ENCODE measurements at places on chromosomes 3 and 15.

DNA sequence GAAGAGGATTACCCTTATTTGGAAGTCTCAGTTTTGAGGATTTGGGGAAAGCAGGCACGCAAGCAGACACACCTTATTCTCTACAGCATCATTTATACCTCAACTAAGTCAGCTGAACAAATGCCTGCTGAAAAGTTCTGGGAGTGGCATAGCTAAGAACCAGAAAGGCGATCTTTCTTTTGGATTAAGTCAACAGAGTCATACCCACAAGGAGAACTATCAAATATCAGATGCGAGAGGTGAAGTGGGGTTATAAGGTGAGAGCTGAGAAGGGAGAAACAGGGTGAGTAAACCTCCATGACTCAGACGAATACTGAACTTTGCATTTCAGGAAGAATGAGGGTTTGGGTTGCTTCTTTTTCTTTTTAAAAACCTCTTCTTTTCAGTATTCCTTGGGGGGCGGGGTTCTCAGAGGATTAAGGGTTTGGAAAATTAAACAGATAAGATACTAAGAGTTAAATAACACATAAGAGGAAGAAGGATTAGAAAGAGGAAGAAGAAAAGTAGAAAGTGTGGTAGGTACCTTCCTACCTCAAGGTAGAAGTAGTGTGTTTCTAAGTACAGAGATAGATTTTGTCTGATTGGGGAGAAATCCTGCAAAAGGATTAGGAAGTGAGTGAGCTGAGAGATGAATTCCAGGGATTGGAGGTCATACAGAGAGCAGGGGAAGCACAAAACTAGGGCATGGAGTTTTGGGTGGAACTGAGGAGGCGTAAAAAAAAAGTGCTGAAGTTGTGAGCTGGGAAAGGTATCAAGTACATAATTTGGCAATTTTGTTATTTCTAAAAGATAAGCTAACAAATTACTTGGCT is 41.3 kb upstream of the ICE2 start:
- no peak for DNase-seq

DNA sequence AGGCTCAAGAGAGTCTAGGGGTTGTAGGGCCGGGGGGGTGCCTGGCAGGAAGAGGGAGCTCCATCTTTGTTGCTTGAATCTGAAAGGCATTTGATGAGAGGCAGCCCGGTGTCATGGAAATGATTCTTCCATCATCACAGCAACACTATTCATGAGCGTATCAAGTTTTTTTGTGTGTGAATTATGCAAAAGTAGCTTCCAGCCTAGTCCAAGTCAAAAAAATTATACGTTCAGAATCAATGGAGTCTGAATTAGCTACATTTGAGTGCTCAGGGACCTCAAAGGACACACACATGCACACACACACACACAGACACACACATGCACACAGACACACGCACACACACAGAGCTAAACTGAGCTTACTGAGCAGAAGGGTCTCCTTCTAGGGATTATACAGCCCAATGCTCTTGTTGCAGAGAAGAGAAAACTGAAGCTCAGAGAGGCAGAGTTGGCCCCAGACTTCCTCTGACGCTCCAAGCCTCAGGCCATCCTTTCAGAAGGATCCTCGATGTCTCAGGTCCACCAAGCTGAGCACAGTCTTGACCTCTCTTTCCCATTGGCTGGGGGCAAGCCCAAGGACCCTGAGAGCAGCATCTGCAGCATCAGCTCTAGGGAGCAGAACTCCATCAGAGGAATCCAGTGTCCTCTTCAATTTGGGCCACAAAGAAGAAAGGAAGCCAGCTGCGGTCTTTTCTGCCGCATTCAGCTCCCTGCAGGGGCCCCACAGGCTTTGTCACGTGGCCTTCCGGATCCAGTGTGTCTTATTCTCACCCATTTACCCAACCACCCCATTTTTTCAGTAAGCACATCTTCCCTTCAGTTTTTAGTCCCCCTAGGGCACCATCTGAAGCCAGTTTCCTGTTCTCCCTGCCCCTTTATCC is 228.0 kb downstream of the UACA start:
- no peak for DNase-seq

DNA sequence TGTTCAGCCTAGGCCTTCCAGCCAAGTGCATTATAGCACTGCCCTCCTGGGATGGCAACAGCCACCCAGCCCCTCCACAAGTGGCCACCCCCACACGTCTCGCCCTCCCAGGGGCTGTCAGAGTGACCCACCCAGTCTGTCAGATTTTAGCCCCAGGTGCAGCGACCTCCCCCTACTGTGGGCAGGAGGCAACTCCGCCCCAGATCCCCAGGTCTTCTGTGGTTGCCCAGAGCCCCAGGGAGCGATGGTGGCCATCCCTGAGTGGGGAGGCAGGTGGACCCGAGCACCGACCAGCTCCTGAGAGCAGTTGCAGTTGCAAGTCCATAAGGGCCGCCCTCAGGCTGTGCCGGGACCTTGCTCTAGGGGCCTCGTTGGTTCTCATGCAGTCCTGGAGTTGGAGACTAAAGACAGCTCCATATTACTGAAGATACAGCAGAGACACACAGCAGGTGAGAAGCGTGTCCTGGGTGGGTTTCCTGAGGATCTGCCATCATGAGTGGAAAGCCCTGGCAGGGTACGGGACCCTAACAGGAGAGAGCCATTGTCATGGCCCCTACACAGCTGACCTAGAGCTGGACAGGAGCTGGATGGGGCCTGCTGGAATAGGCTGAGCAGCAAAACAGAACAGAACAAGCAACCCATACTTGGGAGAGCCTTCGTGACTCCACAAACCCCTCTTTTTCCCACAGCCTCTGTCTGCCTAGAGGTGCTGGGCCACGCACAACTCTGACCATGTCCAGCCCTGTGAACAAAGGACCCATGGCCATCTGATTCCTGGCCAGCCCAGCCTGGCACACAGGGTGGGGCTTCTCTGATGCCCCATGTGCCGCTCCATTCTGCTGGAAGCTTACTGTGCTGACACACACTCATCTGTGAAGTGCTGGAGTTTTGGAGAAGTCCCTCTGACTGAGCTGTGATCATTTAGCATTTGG is 110.3 kb upstream of the ALDH1A3 start:
- DNase-seq = no peak

DNA sequence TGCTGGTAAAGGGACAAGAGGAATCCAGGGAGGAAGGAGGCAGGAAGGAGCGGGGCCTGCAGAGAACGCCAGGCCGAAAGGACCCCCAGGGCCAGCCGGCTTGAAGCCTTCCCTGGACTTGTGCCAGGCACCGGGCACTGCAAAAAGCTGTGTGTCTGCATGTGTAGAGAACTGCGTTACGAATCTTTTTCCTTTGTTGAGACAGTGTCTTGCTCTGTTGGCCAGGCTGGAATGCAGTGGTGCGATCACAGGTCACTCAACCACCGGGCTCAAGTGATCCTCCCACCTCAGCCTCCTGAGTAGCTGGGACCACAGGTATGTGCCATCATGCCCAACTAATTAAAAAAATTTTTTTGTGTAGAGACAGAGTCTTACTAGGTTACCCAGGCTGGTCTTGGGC is 17.0 kb upstream of the MUC4 start:
- no peak for DNase-seq

DNA sequence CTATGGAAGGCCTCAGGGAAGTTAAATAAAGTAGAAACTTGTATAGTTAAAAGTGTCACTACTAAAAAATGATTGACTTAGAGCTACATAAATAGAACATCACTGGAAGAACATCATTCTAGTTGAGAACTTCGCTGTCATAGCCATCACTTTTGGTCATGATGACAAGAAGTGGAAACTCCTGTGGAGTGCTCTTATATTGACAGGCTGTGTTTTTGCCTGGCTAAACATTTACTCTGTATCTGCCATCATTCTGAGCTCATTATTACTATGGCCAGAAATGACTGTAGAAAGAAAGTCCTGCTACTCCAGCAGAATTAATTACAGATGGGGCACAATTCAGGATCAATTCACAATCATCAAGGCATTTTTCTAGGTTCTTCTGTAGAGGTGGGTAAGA is 165.1 kb upstream of the GOLIM4 start:
- DNase-seq = no peak

- DNase-seq = no peak
These were observed 22.0 kb upstream of the FAM3D start for GRCh38 chr3:58688574-58688973.

DNA sequence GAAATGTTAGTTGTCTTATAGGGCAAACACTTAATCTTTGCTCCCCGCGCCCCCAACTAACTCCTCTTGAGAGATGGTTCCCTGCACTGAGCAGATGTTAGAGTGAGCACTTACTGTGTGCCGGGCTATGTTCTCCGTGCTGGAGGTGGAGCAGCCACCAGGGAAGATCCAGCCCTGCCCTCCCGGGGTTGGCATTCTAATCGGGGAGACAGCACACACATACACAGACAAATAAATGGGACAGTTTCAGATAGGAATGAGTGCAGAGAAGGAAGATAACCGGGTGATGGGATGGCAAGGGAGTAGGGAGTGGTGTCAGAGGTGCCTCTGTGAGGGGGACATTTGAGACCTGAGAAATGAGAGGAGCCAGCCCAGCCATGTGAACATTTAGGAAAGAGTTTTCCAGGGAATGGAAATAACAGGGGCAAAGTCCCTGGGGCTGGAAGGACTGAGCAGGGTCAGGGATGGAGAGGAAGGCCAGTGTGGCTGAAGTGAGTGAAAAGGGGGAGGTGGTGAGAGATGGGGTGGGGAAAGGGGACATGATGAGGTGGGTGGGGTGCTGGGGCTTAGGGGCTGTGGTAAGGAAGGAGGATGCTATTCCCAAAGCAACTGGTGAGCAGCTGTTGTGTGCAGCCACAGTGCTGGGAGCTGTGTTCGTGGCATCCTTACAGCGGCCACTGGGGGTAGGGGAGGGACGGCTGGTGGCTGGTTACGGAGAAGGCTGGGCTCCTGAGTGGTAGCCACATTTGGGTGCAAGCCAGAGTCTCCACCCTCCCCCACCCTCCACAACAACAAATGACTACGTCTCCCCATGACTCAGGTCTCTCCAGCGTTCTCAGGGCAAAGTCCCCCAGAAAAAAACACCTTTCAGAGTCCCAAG is 15.4 kb upstream of the FGD5 start:
- DNase-seq = no peak

- no peak for DNase-seq
These were observed 15.3 kb upstream of the PHC3 start for GRCh38 chr3:170196833-170197232.

DNA sequence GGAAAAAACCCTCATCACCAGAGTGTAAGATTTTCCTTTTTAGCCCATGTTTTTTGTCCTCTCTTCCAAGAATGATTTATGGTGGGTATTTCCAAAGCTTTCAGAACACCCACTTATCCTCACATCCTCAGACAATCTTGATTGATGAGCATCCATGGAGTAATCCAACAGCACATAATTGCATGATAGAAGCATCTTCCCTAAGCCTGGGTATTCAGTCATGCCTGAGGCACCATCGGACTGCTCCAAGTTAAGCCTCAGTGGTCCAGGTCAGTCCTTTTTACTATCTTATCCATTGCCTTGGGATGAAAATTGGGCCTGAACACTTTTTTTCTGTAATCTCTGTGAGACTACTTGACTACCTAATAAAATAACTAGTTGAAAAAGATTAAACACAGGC is 676.0 kb upstream of the SEMA6D start:
- DNase-seq = no peak

- no peak for DNase-seq
These were observed 29.5 kb upstream of the SMAD3 start for GRCh38 chr15:67035886-67036285.

DNA sequence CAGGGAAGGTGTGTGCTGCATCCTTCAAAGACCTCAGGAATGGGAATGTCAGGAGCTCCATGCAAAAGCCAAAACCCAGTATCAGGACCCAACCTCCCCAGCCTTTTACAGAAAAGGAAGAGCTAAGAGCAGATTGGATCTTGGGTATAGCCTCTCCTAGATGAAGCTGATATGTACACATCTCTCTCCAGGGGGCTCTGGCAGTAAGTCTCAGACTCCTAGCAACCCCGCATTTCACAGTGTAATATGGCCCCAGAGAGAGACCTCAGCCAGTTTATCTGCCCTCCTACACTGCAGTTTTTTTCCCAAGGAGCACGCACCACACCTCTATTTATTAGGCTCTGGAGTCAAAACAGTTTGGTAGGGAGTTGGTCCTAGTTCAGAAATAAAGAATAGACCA is 88.2 kb downstream of the RBPMS2 start:
- peak; percentile 26 for DNase-seq

GRCh38 chr15:39855400-39855799 is 64.7 kb downstream of the GPR176 start:
- DNase-seq = no peak

DNA sequence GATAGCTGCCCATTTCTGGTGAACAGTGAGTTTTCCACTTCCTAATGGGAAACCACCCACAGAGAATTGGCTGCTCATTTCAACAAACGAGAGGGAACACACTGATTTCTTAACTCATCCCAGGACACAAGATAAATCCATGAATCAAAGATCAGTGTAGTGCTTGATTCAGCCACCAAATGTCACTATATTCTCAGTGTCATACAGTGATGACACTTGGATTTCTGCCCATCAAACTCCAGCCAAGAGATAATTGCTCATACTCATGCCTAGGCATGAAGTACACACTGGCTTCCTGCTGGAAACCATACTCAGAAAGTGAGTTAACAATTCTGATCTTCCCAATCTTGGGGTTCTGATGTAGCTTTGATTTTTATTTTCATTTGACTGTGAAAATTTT is 35.4 kb upstream of the GRM7 start:
- DNase-seq = no peak

DNA sequence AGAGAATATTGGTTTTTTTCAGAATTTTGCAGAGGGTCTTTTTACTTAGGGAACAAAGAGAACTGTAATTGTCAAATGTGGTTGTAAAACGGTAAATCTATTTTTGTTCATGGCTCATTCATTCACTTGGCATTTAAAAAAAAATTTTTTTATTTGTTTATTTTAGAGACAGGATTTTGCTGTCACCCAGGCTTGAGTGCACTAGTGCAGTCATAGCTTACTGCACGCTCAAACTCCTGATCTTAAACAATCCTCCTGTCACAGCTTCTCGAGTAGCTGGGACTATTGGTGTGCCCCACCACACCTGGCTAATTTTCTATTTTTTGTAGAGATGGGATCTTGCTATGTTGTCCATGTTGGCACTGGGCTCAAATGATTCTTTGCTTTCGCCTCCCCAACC is 301.8 kb downstream of the LPP start:
- no peak for DNase-seq

- no peak for DNase-seq
These were observed 73.0 kb downstream of the SUMF1 start for GRCh38 chr3:4394048-4394447.

DNA sequence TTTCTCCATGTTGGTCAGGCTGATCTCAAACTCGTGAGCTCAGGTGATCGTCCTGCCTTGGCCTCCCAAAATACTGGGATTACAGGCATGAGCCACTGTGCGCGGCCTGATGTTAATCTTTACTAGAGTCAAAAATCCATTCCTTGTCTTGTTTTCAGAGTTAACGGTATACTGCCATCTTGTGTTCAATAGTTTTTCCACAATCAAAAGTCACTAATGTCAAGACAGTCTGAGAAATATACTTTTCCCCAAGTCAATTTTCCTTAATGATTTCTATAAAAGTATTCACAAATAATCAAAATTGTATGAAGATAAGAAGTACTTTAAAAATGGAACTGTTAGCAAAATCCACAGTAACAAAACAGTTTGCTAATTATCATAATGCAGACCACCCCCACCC is 8.5 kb downstream of the CRBN start:
- peak; percentile 50 for DNase-seq

GRCh38 chr15:72116731-72117485 is 1.0 kb downstream of the MYO9A start:
- no peak for DNase-seq

- DNase-seq = no peak
These were observed 1.3 kb downstream of the LAMB2 start for GRCh38 chr3:49131576-49131975.

- DNase-seq = no peak
These were observed 34.4 kb downstream of the FSIP1 start for GRCh38 chr15:39748276-39748675.

Data from NCI-H1417 (cell line).